NAMALWA (cell line): ENCODE measurements at places on chromosomes 3 and 15.

DNA sequence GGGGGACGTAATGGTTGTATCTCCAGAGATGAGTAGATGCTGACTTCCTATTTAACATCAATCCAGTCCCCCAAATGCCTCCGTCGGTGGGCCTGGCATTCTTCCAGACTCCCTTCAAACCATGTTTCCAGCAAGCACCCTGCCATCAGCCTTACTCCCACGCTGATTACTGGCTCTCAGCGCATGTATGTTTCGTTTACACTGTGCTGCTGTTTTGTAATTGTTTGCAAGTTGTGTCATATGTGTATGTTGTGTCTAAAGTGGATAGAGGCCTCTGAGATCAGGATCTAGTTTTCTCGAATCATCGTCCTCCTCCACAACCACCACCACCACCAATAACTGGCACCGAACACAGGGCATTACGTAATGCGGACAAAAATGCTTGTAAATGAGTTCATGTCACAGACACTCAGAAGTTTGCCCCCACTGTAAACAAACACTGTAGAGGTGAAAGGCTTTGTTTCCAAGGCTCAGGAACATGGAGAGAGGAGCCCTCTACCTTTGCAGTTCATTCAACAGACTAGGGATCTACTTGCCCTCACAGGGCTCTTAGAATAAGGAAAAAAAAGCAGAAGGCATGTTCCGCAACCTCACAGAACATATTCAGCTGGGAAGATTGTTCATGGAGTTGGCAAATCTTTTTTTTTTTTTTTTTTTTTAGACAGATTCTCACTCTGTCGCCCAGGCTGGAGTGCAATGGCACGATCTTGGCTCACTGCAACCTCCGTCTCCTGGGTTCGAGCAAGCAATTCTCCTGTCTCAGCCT is 46.1 kb upstream of the SEMA4B start:
- no peak for DNase-seq

GRCh38 chr3:124772081-124772831 is 42.0 kb downstream of the UMPS start:
- no peak for DNase-seq

- no peak for DNase-seq
Measured at GRCh38 chr15:49096090-49096750, 50.0 kb upstream of the SECISBP2L start.

GRCh38 chr15:74307827-74308811 is 59.3 kb downstream of the CYP11A1 start:
- DNase-seq: peak; percentile 74

DNA sequence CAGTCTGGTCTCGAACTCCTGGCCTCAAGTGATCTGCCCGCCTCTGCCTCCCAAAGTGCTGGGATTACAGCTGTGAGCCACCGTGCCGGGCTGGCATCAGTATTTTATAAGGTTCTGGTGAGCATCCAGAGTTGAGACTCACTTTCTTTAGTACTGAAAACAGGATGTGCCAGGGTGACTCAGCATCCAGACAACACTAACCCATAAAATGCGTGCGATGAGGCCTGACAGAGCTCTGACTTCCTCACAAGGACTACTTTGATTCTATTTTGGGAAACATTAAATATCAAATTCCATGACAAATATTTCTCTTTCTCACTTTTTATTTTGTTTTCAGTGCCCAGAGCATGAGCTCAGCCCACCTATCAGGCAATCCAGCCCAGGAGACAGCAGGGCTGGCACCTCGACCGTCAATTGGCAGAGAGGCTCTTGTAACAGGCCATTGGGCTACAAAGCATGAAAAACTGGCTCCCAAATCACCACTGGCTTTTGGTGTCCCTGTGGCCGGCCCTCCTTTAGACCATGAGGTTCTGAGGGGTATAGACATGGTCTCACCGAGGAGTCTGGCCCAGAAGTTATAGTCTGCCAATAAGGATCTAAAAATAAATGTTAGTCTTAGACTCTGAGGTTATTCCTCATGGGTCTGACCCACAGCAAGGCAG is 75.0 kb downstream of the FEM1B start:
- DNase-seq: peak; percentile 23

- DNase-seq: no peak
Measured at GRCh38 chr15:89533861-89534544, 37.6 kb upstream of the RHCG start.
